ENCODE measurements at places on chromosomes 3 and 15.

DNA sequence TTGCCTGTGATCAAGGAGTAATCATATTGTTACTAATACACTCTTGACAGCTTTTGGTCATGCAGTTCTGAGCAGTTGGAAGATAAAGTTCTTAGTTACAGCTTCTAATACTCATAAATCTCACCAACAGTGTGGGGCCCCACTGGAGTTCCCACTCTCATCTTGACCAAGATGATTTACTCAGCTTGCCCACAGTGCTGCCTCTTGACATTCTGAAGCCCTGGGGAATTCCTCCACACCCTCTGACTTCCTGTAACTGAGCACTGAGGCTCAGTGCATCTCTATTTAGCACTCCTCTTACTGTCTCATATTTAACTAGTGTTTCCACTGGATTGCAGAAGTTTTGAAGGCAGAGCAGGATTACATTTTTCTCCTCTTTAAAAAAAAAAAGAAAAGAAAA lies 1.9 kb upstream of the ARL6IP5 start:
- no peak for DNase-seq

- peak; percentile 55 for DNase-seq
Measured at GRCh38 chr15:25674913-25675312, 188.2 kb downstream of the ATP10A start.

DNA sequence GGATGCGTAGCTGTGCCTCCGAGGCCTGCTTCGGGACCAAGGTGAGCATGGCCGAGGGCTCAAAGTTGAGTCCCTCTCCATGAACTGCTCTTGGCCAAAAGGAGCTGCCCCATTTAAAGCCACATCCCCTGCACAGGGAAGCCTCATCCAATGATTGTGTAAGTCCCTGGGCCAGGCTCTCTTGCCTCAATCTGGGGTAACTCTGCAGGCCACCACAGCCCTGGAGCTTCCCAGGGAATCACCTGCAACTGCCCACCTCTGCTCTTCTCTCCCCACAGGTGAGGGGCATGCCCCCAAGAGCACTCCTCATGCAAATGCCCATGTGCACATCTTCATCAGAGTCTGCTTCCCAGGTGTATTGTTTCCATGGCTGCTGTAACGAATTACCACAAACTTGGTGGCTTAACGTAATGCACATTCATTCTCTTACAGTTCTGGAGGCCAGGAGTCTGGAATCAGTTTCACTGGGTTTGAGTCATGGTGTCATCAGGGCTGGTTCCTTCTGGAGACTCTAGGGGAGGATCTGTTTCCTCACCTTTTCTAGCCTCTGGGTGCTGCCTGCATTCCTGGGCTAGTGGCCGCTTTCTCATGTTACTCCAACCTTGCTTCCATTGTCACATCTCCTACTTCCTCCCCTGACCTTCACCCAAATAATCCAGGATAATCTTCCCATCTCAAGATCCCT lies 25.0 kb upstream of the LOXL1 start:
- DNase-seq, result no peak

DNA sequence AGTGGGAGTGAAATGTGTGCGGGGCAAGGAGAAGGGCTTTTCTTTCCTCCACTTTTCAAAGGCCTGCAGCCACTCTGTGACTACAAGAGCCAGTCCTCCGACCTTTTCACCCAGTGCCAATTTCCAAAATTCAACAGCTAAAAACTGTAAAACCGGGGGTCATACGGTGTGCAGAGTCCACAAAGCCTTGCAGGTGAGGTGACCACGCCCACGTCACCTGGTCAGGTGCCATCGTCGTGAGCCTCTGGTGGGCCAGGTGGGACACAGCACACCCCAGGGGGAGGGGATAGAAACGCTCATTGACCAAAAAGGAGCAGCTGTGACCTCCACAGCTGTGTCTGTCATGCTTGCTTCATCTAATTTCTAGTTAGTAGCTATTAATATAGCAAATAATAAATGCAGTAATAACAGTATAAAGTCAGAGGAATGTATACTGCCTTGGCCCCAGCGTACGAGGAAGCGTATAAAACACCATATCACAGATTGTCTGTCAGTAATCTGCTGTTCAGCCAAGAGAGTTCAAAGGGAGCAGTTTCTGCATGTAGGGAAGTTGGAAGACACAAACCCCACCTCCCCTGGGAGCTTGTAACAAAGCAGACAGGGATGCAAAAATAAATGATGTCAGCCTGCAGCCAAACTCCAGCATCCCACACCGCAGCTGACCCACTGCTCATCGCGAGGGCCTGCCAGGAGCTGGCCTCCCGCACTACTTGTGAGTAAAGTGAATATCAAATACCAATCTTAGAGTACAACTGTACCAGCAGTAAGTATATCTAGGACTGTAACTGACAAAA lies 86.7 kb downstream of the VGLL4 start:
- DNase-seq, result peak; percentile 87

Measured in right hindlimb (tissue), 1 donor.